Sciatic nerve (tissue), 2 donors: ENCODE measurements at places on chromosomes 6 and 20. TPM values are rescaled to one million over a fixed set of nuclear protein-coding genes. Genes with fewer than 3 reads are reported as not detected.

TFAP2C gene
- 0.31 TPM for total RNA-seq

TNXB gene
- 423 TPM for total RNA-seq

ADTRP gene
- total RNA-seq = 0.76 TPM

VPS52 gene
- total RNA-seq = 50.0 TPM

HFE gene
- total RNA-seq = 13.9 TPM

SEL1L2 gene
- total RNA-seq = not detected

DNA sequence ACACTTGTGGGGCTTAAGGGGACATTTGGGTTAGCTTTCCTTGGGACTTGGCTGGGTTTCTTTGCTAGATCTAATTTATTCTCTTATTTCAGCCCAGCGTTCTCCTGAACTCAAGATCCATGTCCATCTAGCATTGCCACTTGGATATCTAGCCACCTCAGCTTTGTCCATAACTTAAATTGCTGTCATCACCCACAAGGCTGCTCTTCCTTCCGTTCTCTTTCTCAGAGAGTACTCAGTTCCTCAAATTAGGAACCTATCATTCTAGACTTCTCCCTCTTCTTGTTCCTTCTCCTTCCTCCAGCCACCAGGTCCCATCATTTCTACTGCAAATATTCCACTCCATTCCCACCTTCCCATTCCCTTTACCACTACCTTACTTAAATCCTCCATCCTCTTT, 4.3 kb downstream of the SMIM26 start:
- no peak for DNase-seq

DNA sequence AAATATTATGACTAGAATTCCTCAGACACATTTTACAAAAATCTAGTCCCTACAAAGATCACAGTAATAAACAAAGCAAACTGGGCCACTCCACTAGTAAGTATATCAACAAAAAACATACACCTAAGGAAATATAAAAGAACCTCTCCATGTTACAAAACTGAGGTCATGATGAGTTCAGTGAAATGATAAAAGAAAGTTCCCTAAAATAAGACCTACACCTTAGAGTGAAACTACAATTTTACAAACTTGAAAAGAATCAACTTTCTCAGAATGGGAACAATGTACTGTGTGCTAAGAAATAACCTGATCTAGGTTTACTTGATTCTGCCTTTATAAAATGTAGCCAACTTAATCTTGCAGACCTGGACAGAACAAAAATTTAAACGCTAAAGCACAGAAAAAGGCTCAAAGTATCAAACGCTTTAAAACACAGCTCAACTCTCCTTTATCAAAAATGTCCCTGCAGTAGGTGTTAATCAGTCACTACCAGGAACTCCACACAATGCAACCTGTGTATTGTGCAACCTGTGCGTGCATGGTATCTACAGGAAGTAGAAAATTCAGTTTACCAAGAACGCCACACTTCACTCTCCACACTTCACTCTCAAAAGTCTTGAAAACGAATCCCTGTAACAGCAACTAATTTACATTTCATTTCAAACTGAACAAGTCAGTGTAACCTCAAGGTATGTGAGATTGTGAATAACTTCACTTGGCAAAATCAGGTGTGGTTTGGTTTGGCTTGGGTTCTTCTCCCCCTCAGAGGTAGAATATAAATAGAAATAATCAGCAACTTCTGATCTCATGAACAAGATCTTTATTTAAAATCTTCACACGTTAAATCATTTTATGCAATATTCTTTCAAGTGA, 1.8 kb downstream of the RALGAPA2 start:
- no peak for DNase-seq

DNA sequence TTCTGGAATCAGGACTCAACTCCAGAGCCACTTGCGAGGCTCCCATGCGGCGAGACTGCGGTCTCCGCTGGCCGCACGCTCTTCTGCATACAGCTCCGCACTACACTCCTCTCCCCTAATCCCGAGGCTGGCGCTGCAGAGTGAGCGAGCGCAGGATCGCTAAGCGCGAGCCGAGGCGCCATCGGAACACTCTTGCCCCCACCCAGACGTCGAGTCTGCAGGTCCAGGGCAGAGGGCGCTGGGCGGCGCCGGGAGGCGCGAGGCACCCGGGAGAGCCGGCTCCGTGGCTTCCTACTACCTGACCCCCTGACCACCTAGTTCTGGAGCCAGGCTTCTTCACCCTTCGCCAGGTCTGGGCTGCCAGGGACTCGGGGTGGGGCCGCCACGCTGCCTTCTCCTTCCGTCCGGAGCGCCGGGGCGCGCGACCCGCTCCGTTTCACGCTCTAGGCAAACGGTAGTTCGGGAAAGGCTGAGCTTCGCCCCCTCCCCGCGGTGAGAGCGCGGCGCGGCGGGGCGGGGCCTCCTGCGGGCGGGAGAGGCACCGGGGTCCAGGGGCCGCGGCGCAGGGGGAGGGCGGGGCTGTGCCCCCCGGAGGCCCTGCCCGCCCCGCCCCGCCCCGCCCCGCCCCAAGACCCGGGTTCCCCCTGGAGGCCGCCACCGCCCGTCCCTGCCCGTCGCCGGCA, 5.4 kb upstream of the TUBB2A start:
- peak; percentile 80 for DNase-seq

DNA sequence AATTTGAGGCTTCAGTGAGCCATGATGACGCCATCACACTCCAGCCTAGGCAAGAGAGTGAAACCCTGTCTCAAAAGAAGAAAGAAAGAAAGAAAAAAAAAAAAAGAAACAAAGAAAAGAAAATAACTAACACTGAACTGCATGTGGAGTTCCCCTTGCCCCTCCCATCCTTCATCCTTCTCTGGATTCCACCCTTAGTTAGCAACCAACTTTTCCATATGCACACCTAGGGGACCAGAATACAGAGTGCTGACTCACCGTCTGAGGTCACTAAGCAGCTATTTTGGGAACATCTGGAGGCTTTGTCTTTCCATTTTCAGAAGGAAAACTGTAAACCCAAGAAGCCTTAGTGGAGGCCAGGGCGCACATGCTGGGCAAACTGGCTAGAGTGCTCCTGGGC, 257.4 kb downstream of the MAFB start:
- DNase-seq = no peak

DNA sequence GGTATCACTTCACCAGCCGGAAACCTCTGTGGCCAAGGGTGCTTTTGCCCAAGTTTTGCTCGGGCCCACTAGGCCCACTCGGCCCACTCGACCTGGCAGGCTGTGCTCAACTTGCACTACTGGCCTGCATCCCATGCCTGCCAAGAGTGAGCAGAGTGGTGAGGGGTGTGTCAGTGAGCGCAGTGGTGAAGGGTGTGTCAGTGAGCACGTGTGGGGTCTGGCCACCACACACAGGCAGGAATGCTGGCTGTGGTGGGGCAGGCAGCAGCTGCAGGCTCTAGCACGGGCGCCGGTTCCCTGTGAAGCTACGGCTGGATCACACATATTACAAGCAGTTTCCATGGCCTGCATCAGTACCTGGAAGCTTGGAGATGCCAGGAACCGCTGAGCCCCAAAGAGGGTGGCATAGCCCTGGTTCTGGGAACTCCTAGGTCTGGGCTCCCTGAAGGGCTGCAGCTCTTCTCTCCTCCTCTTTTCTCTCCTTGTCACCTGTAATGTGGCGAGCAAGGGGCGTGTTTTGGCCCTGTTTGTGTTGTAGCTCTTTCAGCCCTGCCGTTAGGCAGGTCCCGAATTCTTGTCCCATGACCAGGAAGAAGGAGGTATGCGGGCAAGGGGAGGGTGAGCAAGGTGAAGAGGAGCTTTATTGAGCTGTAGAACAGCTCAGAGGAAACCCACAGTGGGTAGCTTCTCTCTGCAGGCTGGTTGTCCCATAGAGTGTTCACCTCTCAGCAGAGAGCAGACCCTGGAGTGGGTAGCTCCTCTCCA, 51.0 kb upstream of the CLDN20 start:
- DNase-seq = no peak

GRCh38 chr20:60138256-60139220, 180.3 kb downstream of the CDH26 start:
- peak; percentile 77 for DNase-seq

DNA sequence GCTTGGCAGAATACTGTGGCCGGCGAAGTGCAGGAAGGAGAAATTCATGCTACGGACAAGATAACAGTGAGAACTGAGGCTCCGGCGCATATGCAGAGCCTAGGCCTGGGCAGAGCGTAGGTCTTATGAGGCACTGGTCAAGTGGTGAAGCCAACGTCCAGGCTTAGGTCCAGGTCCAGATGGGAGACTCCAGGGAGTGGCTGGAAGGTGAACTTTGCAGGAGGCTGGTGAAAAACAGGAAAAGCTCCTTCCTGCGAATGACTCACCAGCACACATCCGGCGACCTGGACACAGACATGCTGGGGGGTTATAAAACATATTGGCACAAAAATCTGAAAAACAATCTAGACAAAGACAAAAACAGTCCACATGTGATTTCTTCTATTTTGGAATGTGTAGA, 15.4 kb downstream of the C6orf141 start:
- DNase-seq = no peak

DNA sequence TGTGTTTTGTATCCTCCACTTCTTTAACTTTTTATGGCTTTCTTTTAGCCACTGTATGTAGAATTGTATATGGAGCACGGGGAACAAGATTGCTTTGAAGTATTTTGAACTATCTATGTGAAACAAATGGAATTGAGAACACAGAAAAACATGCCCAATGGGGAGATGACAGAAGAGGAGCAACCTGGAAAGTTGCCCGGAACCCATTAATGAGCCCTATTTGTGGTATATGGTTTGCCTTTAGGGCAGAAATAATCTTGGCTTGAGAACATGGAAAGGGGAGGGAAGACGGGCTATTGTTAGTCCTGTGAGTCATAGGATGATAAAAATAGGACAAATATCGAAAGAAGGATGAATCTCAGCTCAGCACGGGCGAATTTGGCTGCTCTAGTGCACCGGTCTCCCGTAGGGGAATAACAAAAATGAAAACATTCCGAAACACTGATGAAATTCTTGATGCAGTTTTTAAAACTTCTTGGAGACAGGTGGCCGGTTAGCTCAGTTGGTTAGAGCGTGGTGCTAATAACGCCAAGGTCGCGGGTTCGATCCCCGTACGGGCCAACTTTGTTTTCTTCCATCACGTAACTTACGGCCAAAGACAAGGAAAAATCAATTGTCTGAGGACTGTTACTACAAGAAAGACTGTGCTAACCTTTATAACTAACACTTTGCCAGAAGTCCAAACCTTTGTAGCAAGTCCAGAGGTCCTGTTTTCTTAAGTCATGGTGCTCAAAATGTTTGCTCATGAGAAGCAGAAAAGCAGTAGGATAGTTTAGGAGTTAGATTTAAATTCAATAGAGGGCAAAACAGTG, 15.7 kb downstream of the HMGN4 start:
- DNase-seq = peak; percentile 87

GRCh38 chr6:24743265-24743943, 24.4 kb upstream of the C6orf62 start:
- no peak for DNase-seq

DNA sequence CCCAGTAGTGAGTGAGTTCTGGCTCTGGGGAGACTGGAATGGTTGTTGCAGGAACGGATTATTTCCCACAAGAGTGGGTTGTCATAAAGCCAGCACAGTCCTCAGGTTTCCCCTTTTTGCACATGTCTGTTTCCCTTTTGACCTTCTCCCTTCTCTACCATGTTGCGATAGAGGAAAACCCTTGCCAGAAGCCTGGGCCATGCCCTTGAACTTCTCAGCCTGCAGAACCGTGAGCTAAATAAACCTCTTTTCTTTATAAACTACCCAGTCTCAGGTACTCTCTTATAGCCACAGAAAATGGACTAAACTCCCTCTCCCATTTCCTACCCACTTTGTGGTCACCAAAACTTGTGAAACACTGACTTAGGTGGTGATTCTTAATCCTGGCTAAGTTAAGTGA, 7.2 kb upstream of the PPP1R16B start:
- DNase-seq = peak; percentile 1

- no peak for DNase-seq
Measured at GRCh38 chr6:157236040-157236725, 87.1 kb downstream of the TMEM242 start.
